ENCODE measurements at places on chromosomes 16 and 17.
A peak's percentile ranks its signal among the peaks of the same experiment; 100 is the strongest.

- DNase-seq: peak; percentile 25
Observed at GRCh38 chr17:38798614-38799500, 499 bp downstream of the PIP4K2B start.

GRCh38 chr17:44304651-44305050 is 3.8 kb upstream of the RUNDC3A start:
- DNase-seq: no peak

GRCh38 chr17:7880076-7880868 is 8.3 kb upstream of the CHD3 start:
- no peak for DNase-seq

DNA sequence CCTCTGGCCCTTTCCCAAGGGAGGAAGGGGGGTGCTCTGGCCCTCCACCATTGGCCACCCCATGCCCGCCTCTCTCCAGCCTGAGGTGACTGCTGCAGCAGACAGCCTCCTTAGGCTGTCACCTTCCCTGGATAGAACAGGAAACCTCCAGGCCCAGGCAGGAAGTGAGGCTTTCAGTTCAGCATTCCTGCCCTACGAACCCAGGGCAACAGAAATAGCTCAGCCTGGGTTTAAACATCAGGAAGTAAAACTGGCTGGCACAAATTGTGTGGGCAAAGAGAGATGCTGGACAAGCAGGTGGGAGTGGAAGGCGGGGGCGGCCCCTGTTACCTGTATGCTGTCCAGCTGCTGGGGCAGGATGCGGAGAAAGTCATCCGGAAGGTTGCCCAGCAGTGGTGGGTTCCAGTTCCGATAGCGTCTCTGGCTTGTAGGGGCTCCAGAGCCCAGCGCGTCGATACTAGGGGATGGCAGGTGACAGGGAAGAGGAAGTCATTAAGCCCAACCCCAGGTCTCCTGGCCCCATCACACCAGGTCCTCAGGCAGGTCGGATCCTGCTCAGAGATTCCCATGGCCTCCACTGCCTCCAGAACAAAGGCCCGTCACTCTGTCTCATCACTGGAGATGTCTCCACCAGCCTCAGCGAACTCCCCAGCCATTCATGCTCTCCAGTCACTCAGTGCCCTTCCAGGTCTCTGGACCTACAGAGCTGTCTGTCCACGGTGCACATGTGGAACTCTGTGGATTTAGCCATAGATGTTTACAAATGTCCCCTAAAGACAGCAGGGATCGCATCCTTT is 23.6 kb upstream of the MRPS23 start:
- DNase-seq: no peak

GRCh38 chr17:80352216-80352895 is 62.6 kb upstream of the ENDOV start:
- DNase-seq: no peak

DNA sequence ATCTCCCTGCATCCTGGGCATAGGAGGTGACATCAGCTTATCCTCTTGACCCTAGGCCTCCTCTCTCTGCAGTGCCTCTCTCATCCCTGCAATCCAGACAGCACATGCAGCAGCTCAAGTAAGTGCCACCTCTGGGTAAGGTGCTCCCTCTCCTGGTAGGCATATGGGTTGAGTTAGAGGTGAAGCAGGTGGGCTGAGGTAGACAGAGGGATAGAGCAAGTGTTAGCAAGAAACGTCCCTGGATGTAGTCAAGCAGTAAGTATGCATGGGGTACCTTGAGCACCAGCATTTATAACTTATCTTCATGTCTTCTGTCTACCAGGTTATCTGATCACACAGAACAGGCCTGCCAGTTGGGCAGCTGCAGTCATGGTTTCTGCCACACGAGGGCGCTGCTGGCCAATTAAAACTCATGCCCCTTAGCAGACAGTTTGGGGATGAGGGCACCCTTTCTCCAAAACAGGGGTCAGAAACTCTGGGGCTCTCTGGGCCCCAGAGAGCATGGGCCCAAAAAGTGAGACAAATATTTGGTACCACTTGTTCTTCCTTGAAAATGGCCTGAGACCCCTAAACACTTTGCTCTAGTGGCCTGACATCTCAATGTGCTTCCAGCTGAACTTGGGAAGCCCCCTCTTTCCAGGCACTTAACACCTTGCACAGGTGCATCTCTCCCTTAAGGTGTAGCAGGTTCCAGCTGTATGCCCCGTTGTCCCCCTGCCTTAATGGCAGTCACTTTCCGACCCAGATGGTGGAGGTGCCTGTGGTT is 59.8 kb downstream of the NEUROD2 start:
- peak; percentile 56 for DNase-seq

- no peak for DNase-seq
Observed at GRCh38 chr16:85173981-85174751, 61.9 kb upstream of the CIBAR2 start.

GRCh38 chr17:28001149-28001548 is 41.3 kb upstream of the NLK start:
- DNase-seq: no peak

GRCh38 chr17:34757611-34758010 is 178.2 kb downstream of the TMEM132E start:
- no peak for DNase-seq

Data from activated CD4-positive, CD25-positive, alpha-beta regulatory T cell (primary cell).